Hypothalamus (tissue), 51 donors: ENCODE measurements at places on chromosomes 2 and 18.

DNA sequence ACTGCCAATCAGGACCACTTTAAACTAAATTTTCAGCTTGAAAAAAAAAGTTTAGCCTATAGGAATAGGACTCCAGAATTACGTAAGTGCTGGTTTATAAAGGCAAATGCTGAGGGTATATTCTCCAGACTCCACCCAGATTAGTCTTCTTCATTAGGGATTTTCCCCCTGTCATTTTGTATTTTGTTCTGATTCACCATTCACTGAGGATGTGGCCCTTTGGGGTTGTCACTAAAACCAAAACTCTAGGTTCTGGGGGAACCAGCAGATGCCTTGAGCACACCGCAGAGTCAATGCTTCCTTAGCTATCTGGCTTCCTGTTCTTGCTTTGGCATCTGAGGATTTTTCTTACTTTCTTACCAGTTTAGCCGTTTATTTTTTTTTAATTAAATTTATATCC is 10.5 kb downstream of the SCYGR4 start:
- no peak for DNase-seq

DNA sequence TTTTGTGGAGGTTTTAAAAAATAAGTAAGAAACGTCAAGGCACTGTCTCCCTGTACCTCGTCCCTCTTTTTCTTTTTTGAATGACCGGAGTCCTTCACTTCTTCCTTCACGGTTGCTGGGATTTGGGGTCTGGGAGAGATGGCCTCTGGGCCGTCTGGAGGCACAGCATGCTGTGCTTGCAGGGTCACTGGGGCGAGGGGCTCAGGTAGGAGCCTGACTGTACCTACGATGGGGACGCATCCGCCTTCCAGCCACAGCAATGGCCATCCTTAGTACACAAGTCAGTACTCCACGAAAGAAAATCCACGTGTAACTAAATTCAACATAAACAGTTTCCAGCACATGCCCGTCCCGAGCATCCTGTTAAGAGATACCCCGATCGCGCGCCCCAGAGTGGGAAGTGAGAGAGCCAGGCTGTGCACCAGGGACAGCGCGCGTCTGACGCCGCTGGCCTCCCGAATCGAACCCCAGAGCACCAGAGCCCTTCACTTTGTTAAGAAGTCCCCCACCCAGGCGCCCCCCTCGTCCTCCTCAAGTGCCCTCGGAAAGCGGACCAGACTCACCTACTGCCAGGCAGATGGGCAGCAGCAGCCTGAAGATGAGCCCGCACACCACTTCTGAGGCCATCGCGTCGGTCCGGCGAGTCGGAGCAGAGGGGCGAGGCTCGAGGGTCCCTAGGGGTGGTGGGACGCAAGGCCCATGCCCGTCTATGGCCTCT is 1.2 kb downstream of the PIEZO2 start:
- DNase-seq: no peak

GRCh38 chr2:155377266-155377680 is 678.8 kb downstream of the KCNJ3 start:
- DNase-seq: no peak

- DNase-seq: peak; percentile 57
Measured at GRCh38 chr2:148876595-148877402, 1.8 kb downstream of the KIF5C start.

DNA sequence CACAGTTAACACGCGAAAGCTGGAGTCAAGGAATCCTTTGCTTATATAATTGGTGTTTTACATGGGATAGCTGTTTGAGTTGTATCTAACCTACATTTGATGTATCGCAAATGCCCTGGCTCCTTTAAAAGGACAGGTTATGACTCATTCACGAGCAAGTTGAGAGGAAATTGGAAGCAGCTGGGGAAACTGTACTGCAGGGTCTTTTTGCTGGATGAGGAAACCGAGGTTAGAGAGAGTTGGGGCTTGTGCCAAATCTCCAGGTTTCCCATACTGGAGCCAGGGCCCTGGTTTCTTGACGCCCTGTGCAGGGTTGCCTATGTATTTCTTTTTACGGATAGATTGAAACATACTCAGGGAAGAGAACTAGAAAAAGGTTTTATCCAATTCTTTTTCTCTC is 60.0 kb upstream of the SPTBN1 start:
- no peak for DNase-seq

GRCh38 chr2:21461754-21462240 is 338.0 kb downstream of the TDRD15 start:
- DNase-seq: no peak

- DNase-seq: no peak
Measured at GRCh38 chr2:73979686-73980085, 5.0 kb upstream of the TET3 start.
